ENCODE measurements at places on chromosomes 12 and 14.

DNA sequence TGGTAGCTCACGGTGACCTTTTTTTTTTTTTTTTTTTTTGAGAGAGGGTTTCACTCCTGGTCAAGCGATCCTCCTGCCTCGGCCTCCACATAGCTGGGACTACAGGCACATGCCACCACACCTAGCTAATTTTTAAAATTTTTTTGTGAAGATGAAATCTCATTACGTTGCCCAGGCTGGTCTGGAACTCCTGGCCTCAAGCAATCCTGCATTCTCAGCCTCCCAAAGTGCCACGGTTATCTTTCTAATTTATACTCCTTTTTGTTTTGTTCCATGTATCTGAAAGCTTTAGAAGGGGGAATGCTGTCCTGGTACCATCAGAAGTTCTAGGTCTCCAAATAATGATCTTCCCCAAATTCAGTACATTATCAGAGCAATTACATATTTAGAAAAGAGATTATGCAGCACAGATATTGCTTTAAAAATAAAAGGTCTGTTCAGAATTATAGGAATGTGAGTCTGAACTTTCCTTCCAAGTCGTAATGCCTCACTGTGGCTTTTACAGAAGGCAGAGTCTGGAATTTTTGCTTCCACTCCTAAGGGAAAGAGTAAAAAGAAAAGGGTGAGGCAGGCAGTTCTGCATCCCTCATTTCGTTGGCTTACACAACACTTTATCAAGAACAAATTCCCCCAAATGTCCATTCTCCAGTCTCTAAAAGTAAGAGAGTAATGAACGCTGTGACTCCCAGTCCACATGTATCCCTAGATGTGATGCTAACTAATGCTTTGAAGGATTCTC lies 73.0 kb downstream of the GCH1 start:
- no peak for DNase-seq

DNA sequence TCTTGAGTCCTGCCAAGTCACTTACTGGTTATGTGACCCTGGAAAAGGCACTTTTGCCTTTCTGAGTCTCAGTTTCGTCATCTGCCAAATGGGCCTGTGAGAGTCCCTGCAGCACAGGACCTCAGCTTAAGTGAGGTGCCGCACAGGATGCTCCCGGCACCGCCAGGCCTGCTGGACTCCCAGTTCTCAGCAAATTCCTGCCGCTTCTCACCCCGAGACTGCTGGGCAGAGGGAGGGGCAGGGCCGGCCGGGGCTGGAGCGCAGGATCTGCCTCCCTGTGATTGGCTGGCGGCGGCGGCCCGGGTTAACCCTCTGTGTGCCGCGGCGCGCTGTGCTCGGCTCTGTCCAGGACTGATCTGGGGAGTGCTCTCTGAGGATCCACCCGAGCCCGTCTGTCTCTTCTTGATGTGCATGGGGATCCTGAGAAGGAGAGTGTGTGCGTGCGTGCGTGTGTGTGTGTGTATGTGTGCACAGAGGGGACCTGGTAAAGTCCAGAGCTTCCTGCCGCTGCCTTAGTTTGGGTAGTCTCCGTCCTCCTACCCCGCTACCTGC lies 8.6 kb downstream of the SETD1B start:
- DNase-seq, result no peak

DNA sequence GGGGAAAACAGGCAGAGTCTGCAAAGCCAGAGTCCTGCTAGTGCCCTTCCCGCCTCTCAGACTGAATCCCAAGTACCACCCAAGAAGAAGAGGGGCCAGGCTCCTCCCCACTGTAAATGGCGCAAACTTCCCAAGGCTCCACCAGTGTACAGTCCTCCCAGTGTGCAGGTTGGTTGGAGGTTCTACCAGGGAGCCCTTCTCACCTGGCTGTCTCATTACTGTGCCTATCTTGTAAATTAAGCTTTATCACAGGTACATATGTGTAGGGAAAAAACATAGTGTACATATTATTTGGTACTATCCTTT lies 189.7 kb downstream of the FSCB start:
- no peak for DNase-seq

GRCh38 chr14:96889091-96889490 lies 91.9 kb downstream of the VRK1 start:
- no peak for DNase-seq

DNA sequence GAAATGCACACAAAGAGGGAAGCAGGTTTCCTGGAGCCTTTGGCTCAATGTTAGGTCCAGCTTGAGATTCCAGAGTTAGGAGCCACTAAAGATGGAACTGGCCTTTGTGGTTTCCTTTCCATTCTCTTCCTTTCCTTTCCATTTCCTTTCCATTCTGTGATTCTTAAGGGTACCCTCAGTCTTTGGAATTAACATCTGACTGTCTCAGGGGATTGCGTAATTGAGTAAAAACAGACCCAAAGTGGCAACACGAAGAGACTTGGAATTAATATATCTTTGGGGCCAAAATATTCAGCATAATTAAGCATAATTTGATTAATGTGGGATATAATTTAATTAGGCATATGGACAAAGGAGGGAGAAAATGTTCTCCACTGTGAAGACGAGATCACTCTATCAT lies 205.6 kb downstream of the CRADD start:
- DNase-seq, result no peak

GRCh38 chr12:3117591-3118015 lies 40.4 kb downstream of the TSPAN9 start:
- no peak for DNase-seq

GRCh38 chr14:105925615-105926372 lies 399.4 kb downstream of the TMEM121 start:
- DNase-seq, result no peak

GRCh38 chr14:101588286-101588975 lies 27.1 kb downstream of the DIO3 start:
- DNase-seq, result no peak

GRCh38 chr14:35814371-35815005 lies 5.4 kb upstream of the RALGAPA1 start:
- DNase-seq, result peak; percentile 62

GRCh38 chr12:102043928-102044327 lies 17.9 kb downstream of the WASHC3 start:
- no peak for DNase-seq

DNA sequence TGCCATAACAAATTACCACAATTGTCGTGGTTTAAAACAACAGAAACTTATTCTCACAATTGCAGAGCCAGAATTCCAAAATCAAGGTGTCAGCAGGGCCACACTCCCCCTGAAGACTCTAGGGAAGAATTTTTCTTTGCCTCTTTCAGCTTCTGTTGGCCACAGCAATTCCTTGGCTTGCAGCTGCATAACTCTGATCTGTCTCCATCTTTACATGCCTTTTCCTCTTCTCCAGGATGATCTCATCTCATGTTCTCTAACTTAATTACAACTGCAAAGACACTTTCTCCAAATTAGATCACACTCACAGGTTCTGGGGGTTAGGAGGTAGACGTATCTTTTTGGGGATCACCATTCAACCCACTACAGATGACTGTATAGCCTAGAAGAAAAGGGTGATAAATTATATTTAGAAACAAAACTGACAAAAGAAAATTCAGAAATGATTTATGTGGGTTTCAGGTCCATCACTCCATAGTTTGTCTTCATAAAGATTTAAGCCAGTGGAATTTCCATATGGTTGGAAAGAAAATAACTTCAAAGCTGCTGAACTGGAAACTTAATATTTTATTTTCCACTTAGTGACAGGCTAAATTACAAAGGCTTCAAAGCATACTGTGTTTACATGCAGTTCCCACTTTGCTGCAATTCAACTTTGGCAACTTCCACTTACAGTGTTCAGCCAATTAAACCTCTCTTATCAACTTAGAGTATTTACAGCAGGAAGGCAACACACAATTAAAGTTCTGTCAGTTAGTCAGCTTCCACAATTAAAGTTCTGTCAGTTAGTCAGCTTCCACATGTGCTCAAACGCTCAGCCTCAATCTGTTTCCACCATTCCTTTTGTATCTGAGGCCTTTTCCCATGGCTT lies 213.3 kb downstream of the EPS8 start:
- no peak for DNase-seq

DNA sequence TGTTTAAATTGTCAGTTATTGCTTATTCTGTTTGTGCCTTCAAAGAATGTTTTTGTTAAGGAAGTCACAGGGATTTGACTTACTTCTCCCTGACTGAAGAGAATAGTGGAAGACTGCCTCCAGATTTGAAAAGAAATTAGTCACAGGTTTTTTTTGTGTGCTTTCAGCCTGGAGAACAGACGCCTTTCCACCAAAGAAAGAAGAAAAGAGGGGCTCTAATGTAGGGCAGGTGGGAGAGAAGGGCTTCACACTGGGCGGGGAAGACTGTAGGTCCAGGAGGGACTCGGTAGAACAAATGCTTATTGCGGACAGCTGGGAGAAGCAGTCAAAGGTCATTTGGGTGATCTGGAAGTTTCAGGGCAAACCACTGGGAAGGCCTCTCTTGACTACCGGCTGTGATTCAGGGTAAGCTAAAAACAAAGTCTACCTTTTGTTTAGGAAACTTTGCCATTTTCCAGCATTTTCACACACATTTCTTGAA lies 76.8 kb downstream of the SAMD4A start:
- no peak for DNase-seq

DNA sequence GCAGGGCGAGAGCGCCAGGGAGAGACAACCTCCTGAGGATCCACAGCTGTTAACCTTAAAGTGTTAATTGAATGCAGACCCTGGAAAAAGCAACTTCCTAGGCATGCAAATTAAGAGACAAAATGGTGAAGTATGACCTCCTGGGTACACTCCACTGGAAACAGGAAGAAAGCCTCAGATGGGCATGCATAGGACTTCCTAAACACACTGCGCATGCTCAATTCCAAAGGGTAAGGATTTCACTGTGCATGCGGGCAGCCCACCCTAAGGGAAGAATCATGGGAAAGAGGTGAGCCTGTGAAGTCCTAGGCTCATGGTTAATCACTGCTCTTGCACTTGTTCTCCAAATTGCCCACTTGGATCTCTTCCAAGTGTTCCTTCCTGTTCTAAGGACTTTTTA lies 80.5 kb upstream of the CAPRIN2 start:
- no peak for DNase-seq

DNA sequence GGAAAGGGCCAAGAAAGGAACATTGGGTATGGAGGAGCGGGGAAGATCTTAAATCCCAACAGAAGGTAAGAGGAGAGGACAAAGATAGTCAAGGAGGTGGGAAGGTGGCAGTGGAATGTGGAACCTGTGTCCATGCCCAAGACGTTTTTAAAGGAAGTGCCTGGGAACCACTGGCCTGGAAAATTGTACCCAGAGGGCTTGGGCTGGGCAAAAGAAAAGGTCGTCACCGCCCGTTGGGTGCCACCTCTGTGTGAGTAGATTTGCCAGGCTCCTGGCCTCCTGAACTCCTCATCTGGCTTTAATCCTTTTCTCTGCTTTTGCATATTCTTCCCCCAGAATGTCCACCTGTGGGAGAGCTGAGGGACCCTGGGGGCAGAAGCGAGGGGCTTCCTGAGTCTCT lies 32.6 kb downstream of the JDP2 start:
- no peak for DNase-seq

DNA sequence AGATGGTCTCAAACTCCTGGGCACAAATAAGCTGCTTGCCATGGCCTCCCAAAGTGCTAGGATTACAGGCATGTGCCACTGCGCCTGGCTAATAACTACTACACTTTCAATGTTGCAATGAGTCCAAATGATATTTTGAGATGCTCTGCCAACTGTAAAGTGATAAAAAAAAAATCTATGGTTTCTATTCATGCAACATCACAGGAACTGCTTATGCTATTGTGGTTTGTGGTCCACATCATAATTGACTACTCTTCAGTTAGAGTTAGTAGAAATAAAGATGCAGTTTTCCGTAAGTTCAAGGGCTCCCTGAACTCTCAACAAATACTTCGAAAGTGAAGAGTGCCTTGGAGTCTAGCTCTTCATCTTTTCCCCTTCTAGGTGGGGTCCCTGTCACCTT lies 239.4 kb downstream of the C12orf75 start:
- DNase-seq, result no peak

DNA sequence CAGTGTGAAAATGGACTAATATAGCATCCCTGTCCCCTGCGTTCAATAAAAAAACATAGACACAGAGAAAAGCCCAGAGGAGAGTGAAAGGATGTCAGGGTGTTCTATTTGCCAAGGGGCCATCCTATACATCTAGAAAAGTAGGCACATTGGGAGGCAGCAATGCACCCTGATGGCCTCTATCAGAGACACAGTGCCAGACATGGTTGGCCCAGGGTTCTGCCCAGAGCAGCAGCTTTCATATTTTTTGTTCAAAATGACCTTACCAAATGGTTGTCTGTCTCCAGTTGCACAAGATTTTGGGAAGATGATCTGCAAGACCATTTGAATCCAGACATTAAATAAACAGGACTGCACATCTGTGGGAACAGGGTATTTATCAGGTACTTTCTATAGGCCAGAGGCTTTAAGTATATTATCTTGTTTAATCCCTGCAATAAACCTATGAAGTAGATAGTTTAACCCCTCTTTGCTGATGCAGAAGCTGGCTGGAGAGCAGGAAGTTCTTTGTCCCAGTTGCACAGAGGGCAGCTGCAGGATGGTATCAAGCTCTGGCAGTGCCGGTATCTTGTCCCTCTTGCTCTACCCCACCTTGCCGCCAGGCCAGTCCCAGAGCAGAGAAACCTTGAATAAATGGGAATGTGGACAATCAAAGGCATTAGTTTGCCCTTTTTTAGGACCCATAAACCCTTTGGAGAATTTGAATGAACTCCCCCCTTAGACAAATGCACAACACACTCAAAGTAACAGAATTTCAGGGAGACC lies 171.8 kb upstream of the PWP1 start:
- no peak for DNase-seq

- no peak for DNase-seq
Measured at GRCh38 chr12:4862809-4863208, 46.9 kb upstream of the KCNA1 start.

GRCh38 chr14:24390701-24391468 lies 7.9 kb upstream of the NYNRIN start:
- no peak for DNase-seq

GRCh38 chr12:124617615-124618014 lies 50.2 kb upstream of the NCOR2 start:
- no peak for DNase-seq

GRCh38 chr14:71725922-71726579 lies 206.2 kb upstream of the RGS6 start:
- no peak for DNase-seq

DNA sequence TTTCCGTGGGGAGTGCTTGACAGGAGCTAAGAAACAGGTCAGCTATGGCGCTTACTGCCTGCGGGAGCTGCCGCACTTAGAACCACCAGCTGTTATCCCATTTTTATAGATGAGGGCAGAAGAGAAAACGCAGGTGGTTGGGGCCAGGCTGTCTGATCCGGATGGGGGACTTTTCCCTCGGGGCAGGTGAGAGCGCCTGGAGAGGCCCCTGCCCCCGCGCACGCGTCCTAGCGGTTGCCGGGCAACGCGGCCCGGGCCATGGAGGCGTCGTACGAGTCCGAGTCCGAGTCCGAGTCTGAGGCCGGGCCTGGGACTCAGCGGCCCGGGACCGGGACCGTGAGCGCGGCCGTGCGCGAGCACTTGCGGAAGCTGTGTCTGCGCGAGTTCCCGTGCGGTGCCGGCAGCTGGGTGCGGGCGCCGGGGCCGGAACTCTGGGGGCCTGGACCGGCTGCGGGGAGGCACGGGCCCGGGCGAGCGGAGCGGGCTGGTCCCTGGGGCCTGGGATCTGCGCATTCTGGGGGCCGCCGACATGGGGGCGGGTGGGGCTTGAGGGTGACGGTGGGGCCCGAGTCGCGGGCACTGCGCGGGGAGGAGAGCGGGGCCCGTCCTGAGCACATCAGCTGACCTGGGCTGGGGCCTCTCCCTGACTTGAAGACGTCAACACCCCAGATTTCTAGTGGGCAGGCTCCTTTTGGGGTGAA lies at the start of gene LRRC43:
Gene LRRC43, plus strand, starts transcription at position 237 of the 701 bp plus-strand sequence. Its CDS starts 22 bp downstream, at position 259.
- no peak for DNase-seq

- DNase-seq, result no peak
Measured at GRCh38 chr12:337039-337438, 52.1 kb downstream of the KDM5A start.
